Cortex of kidney (tissue), 1 donor: ENCODE measurements at places on chromosomes 5 and 9.

GRCh38 chr5:89493414-89493813 lies 610.4 kb upstream of the MEF2C start:
- DNase-seq, result no peak

GRCh38 chr5:178203670-178204181 lies 607 bp upstream of the HNRNPAB start:
- DNase-seq, result no peak

GRCh38 chr5:137212471-137212870 lies 286.7 kb downstream of the SPOCK1 start:
- DNase-seq, result no peak

- DNase-seq, result no peak
These were observed 386.1 kb upstream of the MPDZ start for GRCh38 chr9:13665418-13666066.

DNA sequence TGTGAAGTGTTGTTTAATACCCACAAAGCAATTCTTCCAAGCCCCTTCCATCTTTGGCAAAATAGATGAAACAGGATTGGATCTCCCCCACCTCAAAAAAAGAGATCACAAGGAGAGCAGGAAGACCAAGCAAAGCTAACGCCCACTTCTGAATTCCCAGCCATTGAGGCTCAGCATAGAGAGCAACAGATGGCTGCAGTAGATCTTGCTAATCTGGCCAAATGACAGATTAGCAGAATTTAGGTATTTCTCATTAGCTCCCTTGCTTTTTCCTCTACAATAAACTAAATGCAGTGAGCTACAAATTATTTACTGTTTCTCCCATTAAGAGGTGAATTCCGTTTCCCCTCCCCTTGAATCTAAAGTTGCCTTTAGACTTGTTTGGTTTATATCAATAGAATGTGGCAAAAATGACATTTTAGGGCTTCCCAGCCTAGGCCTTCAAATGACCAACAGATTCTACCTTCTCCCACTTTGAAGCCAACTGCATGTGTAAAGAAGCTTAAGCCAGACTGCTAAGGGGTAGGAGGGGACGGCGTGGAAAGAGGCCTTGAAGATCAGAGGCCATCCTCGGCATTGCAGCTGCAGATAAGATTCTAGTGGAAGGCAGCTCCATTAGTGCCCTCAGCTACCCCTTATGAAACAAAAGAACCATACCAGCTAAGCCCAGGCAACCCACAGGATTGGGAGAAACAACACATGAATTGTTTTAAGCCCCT lies 56.8 kb upstream of the CPEB4 start:
- DNase-seq, result no peak

GRCh38 chr9:126122901-126123616 lies 203.6 kb upstream of the MVB12B start:
- no peak for DNase-seq

- no peak for DNase-seq
These were observed 6.3 kb downstream of the TYRP1 start for GRCh38 chr9:12699529-12699928.

DNA sequence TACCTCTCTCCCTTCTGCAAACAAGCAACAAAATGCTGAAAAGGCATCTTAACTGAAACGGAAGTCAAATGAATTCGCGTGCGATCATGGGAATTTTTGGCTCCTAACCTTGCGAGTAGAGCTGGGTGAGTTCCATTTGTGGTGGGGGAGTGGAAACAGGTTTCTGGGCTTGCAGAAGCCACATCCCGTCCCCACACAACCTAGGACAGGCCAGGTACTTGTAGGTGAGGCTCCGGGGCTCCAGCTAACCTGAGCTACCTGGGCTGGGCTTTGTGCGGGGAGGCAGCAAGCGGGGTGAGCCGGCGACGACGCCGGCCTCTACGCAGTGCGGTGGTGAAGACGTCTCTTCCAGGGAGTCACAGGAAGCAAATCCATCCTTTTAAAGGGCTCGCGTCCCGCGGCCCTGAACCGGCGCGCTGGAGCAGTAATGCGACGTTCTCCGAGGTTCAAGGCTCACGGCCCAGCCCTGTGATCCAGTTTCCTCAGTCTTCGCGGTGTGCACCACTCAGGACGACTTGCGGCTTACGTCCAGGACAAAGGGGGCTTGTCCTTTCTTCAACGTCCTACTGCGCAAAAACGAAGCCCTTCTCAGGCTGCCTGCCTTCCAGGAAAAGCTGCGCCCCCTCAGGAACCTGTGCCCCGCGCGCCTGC lies 567 bp upstream of the SPIN1 start:
- DNase-seq, result no peak

GRCh38 chr5:127961006-127961762 lies 122.4 kb upstream of the SLC12A2 start:
- DNase-seq, result no peak

- DNase-seq, result no peak
These were observed 462.2 kb upstream of the PTGER4 start for GRCh38 chr5:40217553-40217952.

GRCh38 chr9:34347800-34348158 lies 18.4 kb downstream of the NUDT2 start:
- no peak for DNase-seq

DNA sequence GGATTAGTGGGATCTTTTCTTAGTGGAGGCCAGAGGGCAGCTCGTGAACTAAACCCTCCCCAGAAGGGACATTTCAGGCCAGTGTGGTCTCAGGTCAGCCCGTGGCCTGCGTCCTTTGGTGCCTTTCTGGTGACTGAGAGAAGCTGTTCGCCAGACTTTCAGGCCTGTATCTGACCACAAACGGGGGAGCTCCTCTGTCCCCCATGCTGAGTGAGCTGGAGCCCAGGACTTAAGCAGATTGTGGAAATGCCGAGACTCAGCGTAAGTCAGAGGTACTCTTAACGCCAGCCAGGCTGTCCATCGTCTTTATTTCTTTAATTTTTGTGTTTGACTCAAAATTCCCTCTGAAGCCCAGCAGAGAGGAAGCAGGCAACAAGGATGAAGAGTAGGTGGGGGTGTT lies 54.8 kb upstream of the NCS1 start:
- DNase-seq, result no peak

- no peak for DNase-seq
These were observed 41.9 kb upstream of the SLC36A1 start for GRCh38 chr5:151405334-151406160.

- no peak for DNase-seq
These were observed 336.1 kb downstream of the DRD1 start for GRCh38 chr5:175107865-175108264.

DNA sequence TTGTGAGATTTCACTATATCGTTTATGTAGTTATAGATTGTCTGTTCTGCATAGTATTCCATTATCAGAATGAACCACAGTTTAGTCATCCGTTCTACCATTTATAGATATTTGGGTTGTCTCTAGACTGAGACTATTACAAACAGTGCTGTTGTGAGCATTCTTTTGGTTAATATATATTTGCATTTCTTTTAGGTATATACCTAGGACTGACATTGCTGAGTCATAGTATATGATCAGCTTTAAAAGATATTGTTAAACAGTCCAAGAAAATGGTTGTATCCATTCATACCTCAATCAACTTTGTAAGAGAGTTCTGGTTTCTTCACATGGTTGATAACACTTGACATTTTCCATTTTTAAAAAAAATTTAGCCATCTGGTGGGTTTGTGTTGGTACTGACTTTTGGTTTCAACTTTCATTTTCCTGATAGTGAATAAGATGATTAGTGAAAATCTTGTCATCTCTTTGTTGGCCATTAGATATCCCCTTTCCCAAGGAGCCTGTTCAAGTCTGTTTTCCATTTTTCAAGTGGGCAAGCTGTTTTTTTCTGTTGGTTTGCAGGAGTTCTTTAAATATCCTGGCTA lies 22.9 kb upstream of the ADAM19 start:
- no peak for DNase-seq

- no peak for DNase-seq
These were observed at the start of gene DAB2IP for GRCh38 chr9:121651295-121652020. DAB2IP (plus strand) TSS chr9:121651634; CDS start chr9:121651776, 142 bp downstream.
